ENCODE measurements at places on chromosomes 4 and X. TPM values are rescaled to one million over a fixed set of nuclear protein-coding genes. Genes with fewer than 3 reads are reported as not detected.

TMA16 gene
- 20.0 TPM for total RNA-seq

DNA sequence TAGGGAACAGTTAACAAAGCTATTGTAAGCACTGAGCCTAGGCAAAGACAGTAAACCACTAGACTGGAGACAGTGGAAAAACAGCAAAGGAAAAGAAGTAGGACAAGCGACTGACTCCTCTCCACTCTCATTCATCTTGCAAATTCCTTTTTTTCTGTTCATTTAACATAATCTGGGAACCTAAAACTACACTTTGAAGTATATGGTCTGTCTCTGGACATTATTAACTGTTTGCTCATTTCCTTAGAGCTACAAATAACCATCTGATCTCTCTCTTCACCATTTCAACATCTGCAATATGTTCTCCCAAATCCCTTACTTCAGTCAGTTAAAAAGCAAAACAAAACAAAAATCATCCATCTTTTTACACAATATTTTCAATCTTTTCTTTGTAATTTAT, 642 bp downstream of the HMGN5 start:
- DNase-seq: no peak

SPINK2 gene
- total RNA-seq: 26.8 TPM

CT45A5 gene
- not detected for total RNA-seq

- DNase-seq: no peak
These were observed 139.7 kb downstream of the MAML3 start for GRCh38 chr4:140014284-140014683.

- DNase-seq: no peak
These were observed 9.3 kb downstream of the DIPK2B start for GRCh38 chrX:45191383-45191782.

GRCh38 chr4:182289809-182290208, 46.6 kb downstream of the TENM3 start:
- DNase-seq: no peak

DNA sequence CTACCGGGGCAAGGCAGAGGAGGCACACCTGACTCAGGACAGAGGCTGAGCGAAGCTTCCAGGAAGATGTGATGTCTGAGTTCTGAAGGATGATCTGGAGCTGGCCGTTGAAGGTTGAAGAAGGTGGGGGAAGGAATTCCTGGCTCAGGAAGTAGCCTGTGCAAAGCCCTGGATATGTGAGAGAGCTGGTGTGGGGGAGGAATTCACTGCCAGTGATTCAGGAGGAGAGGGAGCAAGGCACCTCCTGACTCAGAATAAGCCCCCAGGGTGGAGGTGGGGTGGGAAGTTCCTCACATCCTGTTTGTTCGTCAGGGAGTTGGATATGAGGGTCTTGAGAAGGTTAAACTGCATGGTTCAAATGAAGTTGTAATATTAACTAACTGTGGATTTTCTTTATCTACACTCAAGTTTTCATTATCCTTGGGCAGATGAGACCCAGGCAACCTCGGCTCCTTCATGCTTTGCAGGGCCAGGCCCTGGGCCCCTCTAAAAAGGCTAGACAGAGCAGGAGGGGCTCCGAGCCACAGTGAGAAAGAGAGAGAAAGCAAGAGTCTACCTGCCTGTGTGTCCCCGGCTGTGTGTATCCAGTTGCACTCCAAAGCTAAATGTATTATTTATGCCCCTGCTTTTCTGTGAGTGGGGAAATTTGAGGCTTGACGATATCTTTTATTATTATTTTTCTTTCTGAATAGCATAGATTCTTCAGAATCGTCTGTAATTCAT, 7.1 kb downstream of the NHSL2 start:
- DNase-seq: no peak

DNA sequence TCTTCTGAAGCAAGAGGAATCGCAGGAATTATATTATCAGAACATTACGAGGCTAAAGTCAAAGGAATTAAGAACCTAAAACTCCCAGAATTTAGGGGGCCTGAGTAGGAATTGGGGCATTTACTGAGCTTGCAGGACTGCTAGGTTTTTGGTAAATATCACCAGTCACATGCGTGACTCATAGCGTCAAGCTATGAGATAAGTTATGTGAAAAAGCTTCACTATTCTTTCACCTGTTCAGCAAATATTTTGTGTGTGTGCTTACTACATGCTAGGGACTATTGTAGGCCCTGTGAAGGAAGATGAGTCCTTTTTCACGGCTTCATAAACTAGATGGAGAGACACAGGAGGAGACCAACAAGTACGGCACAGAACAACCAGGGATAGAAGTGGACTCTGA, 52.2 kb downstream of the MAGEA10 start:
- DNase-seq: no peak

DNA sequence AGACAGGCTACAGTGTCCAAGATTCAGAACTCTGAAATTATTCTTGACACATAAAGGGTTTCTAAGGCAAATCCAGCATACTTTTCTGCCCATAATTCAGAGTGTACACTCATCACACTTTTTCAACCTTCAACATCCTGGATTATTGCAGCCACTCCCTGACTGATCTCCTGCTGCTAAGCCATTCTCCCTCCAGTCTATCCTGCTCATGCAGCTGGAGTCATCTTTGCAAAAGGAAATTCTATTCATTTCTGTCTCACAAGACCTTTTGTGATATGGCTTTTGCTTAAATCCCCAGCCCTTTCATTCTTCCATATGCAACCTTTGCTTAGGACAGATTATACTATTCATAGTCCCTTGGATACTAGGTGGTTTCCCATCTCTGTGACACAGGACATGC, 236.1 kb upstream of the LDB2 start:
- no peak for DNase-seq

DNA sequence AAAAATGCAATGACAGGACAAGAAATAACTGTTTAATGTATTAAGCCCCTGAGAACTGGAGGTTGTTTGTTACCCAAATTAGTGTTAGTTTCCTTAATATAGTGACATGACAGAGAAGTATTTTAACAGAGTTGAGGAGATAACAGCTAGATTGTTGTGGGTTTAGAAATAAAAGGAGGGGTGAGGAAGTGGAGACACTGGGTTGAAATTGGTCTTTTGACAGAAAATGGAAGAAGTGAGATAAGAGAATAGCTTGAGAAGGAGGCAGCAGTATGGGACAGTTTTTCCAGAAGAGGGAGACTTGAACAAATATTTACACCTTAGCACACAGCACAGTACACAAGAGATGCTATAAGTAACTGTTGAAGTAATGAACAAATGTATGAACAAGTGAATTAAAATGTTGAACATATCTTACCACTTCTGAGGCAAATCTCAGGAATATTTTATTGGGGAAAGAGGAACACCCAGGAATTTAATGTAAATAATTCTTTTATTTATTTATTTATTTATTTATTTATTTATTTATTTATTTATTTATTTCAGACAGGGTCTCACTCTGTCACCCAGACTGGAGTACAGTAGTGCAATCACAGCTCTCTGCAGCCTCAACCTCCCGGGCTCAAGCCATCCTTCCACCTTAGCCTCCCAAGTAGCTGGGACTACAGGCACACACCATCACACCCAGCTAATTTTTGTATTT, 58.0 kb upstream of the EGFL6 start:
- DNase-seq: no peak

DNA sequence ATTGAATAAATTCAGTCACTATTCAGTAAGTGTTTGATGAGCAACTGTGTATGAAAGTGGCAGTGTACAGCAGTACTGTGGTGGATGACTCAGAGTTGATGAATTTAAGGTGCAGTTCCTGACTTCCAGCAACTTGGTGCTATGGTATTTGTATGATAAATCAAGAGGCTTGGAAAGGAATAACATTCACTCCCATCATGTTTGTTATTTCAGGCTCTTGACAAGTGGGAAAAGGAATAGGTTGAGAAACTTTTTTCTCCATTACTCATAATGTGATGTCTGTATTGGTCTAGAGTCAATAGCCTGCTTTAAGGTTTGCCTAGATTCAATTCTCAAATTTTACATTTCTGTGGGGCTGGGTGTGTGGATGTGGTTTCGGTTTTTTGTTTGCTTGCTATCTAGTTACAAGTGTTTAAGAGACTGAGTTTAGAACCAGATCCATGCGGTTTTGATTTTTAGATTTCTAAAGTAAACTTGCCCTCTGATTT, 35.1 kb upstream of the CYP2U1 start:
- no peak for DNase-seq

DNA sequence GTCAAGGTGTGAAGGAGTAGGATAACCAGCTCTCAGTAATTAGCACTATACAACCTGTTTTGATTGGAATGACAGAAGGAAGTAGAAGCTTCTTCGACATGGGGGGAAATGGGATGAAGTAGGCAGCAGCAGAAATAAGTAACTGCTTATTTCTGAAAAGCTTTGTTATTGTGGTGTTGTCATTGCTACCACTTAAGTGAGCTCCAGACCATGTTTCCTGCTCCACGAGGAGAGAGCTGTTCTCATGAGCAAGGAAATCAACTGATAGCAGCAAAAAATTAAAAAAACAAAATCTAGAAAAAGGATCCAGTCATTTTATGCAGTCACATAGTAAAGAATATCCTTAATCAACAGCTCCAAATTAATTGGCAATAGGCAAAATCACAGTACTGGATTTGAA, 106.1 kb upstream of the TLL1 start:
- no peak for DNase-seq

PDE5A gene
- total RNA-seq: 1.2 TPM

All from naive thymus-derived CD8-positive, alpha-beta T cell (primary cell).